ENCODE measurements at places on chromosomes 7 and 10.

DNA sequence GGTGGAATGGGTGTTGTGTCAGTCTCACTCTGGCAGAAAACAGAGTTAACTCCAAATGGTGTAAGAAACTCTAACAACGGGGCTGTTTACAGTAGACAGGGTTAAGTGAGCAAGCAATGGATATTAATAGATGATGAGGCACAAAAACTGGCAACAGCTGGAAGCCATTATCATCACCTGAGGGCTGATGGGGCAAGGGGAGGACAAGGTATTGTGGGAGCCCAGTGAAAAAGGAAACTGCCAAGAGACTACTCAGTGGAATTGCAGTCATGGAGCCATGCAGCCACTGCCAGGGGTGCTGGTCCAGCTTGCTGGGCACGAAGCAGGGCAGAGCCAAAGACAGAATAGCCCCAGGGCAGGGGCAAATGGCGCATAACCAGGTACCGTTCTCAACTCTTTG lies 260.7 kb downstream of the BICC1 start:
- DNase-seq, result no peak

DNA sequence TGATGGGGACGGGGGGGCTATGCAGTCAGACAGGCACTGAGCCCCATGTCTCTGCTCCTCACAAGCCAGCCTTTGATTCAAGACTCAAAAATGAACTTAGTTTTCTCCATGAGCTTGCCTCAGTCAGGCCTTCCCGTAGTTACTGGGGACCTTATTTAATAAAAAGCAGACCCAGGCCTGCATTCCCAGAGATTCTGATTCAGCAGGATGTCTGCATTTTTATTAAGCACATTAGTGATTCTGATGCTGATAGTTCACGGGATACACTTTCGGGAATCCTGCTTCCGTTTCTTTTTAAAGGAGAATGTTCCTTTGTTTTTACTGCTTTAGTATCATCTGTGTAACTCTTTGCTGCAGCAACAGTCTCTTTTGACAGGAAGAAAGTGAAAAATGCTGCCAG lies 28.3 kb upstream of the PLPP4 start:
- no peak for DNase-seq

GRCh38 chr7:38027884-38028455 lies 107.5 kb downstream of the EPDR1 start:
- DNase-seq, result no peak

GRCh38 chr7:123140561-123140960 lies 59.2 kb downstream of the SLC13A1 start:
- DNase-seq, result no peak

DNA sequence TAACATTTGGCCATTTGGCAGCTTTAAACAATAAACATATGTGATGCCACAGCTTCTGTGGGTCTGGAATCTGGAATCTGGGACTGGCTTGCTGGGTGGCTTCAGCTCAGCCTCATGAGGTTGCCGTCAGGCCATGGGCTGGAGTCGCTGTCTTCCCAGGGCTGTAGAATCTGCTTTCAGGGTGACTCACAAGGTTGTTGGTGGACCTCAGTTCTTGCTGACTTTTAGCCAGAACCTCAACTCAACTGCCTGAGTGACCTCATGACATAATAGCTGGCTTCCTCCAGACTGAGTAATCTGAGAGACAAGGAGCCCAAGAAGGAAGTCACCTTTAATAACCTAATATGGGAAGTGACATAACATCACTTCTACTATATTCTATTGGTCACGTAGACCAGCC lies 44.6 kb upstream of the TSPAN13 start:
- no peak for DNase-seq

GRCh38 chr7:6210621-6211372 lies 61.6 kb downstream of the CYTH3 start:
- no peak for DNase-seq

GRCh38 chr7:123580406-123581161 lies 21.0 kb upstream of the ASB15 start:
- DNase-seq, result no peak

DNA sequence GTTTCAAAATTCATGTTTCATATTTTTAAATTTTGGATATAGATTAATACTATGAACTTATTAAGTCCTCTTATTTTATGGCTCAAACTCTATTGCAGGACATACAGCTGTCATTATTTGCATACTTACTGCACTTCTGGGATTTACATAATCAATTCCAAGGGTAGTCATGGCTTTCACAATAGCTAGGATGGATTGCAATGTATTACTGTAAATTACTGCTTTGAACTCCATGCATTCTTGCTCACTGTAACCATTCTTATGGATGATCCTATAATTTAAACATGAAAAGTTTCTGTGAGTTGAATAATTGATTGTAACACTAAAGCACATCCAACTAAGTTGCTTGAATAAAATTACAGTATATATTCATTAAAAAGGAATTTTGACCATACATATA lies 23.5 kb downstream of the GNAT3 start:
- DNase-seq, result no peak

DNA sequence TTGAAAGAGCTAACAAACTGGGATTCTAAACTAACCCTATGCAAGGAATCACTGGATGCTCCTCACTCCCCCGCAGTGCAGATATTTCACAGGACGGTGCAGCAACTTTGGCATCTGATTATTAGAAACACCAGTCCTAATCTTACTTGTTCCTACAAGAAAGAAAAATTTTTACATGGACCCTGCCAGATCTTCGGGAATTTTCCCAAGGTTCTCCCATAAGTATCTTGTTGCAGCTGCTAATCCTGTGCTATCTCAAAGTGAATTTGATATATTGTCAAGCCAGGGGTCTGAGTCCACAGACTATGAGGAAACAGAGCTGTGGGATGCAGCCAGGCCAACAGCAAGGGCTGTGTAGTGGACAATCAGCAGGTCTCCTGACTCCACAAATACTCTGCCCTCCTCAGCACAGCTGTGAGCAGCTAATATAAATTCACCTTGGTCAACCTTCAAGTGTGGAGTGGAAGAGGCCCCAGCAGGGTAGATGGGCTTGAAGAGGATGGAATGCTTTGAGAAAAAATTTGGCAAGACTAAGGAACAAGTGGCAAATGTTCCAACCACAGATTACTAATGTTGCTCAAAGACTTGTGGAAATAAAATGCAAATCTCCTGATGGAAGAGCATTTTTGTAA lies 25.6 kb downstream of the VSTM4 start:
- DNase-seq, result no peak

DNA sequence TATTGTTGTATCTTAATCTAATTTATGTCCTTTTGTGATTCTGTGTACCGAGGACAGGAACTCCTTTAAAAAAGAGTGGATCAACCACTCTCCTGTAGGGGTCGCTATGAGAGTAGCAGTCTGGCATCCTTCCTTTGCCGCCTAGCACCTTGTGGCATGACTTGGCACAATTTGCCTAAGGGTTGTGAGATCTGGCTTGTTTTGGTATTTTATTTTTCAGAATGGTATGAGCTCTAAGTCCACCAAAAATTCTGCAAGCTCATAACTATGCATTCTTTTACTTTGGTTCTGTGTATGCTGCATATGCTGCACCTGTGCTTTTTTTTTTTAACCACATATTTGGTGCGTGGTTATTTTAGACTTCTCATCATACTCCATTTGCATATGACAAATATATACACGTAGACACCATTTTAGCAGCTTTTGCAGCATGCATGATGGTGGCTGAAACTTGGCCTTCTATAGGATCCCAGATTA lies 112.8 kb downstream of the CDK14 start:
- no peak for DNase-seq

- DNase-seq, result no peak
Measured at GRCh38 chr10:77872151-77872946, 54.2 kb downstream of the DLG5 start.

DNA sequence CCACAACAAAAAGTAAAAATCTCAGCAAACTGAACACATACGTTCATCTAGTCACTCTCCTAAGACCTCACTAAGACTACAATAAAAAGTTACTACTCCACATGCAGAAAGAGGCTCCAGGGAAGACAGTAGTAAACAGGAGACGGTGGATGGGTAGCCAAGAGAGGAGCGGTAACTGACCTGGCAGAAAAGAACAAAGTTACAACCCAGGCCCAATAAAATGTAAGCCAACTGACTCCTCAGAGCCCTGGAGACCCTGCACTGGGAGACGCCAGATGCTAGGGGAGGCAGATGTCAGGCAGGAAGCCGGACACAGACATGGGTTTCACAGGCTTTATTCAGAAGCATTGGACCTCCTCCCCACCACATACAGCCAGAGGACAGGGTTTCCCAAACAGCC lies 181.1 kb upstream of the NFE2L3 start:
- DNase-seq, result no peak

DNA sequence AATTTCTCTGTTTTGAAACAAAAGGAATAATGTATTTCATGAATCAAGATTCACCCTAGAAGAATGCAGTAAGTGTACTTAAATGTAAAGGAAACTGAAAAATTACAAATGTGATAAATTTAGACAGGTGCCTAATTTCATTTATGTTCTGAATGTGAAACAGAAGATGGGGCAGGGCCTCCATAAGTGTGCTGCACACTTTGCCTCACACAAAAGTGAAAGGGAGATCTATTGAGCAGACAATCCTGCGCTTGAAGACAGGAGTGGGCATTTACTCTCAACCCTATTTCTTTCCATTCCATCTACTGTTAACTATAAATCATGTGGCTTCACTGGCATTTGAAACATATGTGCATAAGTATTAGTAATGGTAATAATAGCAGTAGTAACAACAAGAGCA lies 36.2 kb downstream of the GNG11 start:
- DNase-seq, result no peak

GRCh38 chr10:114083040-114083439 lies 39.4 kb downstream of the ADRB1 start:
- no peak for DNase-seq

DNA sequence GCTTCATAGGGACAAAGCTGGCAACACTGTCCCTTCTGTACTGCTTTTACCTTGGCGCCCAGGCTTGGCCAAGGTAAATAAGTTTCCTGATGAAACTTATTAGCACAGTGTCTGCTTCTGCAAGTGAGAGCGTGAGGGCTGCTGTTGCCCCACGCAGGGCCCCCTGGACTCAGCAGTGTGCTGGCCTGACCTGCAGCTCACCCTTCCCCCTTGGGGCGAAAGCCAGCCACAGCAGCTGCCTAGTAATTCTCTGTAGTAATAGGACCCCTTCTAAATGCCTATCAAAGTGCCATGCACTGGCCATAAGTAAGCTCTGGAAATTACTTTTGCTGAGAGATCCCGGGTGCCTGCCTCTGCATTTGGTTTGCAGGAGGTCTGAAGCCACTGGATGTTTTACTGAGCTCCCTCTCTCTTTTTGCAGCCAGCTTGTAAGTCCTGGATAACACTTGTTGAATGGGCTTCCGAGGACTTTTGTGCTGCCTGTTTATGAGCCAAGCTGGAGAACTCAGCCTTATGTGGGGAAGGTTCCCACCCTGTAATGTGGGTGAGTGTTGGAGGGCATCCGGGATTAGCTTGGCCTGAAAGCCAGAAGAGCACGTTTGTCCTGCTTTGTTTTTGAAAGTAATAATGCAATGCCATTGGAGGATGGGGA lies 293.9 kb downstream of the C7orf25 start:
- no peak for DNase-seq

GRCh38 chr7:135480966-135481597 lies 28.8 kb downstream of the CNOT4 start:
- no peak for DNase-seq

DNA sequence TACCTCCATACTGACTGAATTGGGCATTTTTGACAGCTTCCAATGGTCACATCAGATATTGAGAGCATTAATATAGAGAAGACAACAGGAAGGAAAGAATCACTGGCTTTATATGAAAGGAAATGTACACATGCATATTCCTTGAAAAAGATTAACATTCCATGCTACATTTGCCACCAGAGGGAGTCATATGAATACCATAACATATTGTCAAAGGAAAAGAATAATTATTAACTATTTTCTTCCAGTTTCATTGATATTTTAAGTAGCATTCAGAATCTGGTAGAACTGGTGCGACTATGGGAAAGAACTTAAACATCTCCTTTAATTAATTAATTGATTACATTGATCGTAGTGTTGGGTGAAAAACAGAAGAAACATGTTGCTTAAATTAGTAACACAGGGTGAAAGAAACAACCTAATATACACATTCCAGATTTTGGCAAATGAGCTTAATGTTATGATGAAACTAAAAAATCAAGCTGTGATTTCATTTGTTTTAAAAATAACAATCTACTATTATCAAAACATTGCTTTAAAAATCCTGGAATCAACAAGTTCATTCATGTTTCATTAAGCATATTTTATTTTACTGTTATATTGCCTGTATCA lies 71.5 kb downstream of the GPR85 start:
- no peak for DNase-seq

DNA sequence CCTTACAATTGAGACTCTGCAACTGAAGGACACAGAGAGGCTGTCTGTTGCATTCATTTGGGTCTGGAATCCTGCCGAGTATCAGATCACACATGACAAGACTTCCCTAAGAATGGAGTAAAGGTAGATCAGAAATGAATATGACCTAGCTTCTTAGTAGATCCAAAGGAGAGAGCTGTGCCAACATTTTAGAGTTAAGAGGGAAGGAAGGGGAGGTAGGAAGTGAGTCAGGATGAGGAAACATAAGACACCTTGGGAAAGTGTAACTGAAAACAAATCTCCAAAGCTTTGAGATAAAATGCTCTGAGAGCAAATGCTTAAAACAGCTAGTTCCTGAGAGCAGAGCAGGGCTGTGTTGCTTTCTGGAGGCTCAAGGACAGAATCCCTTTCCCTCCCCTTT lies 6.1 kb upstream of the SLC25A13 start:
- DNase-seq, result no peak

DNA sequence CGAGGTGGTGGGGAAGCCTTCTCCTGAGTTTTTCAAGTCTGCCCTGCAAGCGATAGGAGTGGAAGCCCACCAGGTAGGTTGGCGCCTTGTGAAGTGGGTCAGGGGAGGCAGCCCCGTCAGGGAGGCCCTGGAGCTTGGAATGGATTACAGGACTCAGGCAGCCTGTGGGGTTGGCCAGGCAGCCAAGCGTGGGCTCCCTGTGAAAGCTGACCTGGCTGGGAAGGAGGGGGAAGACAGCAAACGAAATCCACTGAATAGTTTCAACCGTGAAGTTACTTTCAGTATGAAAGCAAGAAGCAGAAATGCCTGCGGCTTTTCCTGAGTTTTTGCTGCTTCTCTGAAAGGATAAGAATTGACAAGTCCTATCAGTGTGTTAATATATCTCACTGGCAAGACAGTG lies 36.4 kb downstream of the LHPP start:
- no peak for DNase-seq

DNA sequence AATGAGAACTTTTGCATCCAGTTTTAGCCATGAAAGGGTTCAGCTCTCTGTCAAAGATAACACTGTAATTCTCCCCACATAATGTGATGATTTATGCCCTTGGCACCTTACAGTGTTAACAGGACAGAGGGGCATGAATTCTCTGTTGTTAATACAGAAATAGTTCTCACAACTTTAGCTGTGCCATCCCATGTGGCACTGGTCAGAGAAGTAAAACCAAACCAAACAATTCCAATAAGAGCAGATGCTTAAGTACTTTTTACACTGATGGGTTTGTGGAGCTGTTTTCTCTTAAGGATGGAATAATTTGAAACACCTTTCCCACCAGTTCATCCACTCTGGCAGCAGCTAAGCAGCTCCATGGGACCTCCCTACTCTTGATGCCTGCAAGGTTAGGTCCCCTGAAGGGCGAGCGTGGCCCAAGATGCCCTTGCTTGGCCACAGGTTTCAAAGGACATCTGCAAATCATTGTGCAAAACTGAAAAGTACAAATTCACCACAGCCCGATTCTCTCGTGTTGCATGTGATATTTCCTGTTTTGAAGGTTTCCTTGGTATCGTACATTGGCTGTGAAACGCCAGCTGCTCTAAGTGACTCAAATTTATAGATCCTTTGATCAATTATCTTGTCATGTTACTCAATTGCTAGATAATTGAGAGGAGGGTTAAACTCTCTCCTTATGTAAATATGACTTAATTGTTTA lies 82.5 kb upstream of the CREB5 start:
- DNase-seq, result no peak

- no peak for DNase-seq
Measured at GRCh38 chr10:78263521-78263988, 229.9 kb downstream of the RPS24 start.
